T-helper 1 cell treated with Interleukin-12 subunit alpha and Interleukin-12 subunit beta and Interleukin-4 antibody, amounts not matched to agents 30 ng/mL and 1 ng/mL, for 36 hours (primary cell): ENCODE measurements at places on chromosomes 3 and 15. TPM values are rescaled to one million over a fixed set of nuclear protein-coding genes. Genes with fewer than 3 reads are reported as not detected.

Gene GPR27
- 0.46 and 0.51 TPM in 2 replicates for total RNA-seq

Gene FGF12
- 0.56 TPM in 1 of 2 replicates, not detected in the other for total RNA-seq

Gene CPN2
- not detected in 2 replicates for total RNA-seq

Gene SERPINI2
- total RNA-seq: not detected in 2 replicates

Gene SLC30A4
- 3.5 and 3.7 TPM in 2 replicates for total RNA-seq

Gene CELSR3
- 6.0 and 7.4 TPM in 2 replicates for total RNA-seq

Gene SLC22A14
- not detected in 2 replicates for total RNA-seq
